ENCODE measurements at places on chromosomes 13 and 19. TPM values are rescaled to one million over a fixed set of nuclear protein-coding genes. Genes with fewer than 3 reads are reported as not detected.

ELANE gene
- total RNA-seq = 1.1 TPM

ZFP28 gene
- total RNA-seq = 11.3 TPM

ZNF135 gene
- total RNA-seq = 5.5 TPM

DNA sequence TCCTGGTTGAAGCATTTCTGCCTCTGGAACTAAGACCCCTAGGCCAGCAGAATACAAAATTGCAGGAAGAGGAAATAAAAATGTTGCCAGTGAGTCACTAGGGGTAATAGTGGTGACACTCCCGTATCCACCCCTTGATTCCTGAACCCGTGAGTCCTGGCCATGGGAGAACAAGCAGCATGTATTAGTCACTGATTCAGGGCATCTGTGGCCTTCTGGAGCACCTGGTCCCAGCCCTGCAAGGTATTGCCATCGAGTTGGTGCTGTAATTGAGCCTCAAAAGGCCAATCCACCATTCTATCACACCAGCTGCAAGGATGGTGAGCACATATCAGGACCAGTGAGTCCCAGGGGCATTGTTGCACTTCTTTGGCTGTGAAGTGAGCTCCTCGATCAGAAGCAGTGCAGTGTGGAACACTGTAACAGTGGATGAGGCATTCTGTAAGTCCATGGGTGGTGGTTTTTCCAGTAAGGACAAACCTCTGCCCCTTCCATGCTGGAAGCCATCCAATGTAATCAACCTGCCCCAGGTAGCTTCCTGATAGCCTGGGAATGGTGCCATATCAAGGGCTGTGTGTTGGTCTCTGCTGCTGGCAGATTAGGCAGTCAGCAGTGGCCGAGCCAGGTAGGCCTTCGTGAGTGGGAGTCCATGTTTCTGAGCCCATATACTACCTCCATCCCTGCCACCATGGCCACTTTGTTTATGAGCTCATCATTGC is 39.6 kb downstream of the C1QTNF9 start:
- no peak for DNase-seq

GRCh38 chr13:104198801-104199200 is 1132.6 kb upstream of the SLC10A2 start:
- no peak for DNase-seq

DNA sequence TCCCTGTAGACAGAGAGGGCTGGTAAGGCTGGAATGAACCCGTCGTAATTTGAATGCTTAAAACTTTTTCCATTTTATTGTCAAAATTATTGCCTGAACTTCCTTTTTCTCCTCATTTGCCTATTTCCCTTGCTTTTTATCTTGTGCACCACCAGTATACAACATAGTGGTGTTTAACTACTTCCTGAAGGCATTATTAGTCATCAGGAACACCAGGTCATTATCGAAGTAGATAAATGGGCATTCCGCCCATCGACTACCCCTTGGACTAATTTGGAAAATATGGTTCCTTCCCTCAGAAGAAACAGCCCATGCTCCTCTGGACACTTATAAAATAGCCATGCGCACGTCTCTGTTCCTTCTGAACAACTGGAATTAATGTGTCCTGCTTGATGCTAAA is 232.1 kb downstream of the TM9SF2 start:
- no peak for DNase-seq
